ENCODE measurements at places on chromosomes 2 and 18.

- DNase-seq, result no peak
Measured at GRCh38 chr2:97965116-97965515, 30.6 kb downstream of the TMEM131 start.

GRCh38 chr2:217615171-217615570, 387.6 kb downstream of the TNS1 start:
- DNase-seq, result no peak

GRCh38 chr2:207091928-207092327, 73.8 kb downstream of the KLF7 start:
- DNase-seq, result no peak

- DNase-seq, result no peak
Measured at GRCh38 chr18:75203416-75204268, 5.3 kb downstream of the PTGR3 start.

DNA sequence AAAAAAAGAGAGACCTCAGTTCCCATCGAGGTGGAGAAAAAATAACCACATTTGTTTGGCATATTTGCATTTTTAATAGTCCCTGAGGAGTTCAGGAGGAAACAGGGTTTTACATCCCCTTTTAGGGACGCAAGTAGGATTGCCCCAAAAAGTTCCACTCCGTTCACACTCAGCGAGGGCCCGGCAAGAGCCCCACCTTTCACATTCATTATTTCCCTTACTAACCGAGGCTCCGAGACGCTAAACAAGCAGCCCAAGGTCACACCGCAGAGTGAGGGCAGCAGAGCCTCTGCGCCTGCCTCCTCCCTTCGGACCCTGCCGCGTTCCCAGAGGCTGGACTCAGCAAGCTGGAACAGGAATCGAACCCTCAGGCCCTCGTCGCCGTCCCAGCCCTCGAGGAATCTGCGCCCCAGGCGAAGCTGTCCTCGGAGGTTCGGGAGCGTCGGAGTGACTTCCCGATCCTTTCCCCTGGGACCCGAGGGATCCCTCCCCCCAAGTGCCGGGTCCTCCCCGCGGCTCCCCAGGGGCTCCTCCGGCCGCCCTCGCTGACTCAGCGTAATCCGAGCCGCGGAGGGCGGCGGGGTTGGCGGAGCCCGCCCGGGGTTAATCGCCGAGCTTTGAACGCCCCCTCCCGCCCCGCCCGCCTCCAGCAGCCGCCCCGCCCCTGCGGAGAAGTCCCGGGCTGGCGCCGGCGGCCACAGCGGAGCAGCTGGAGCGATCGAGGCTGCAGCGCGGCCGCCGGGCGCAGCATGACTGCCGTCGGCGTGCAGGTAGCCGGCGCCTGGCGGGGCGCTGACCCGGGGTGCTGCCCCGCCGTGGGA, at the start of gene TMEM37:
Gene TMEM37 (plus strand): TSS at position 700 of the 821 bp plus-strand sequence. CDS start 50 bp downstream, at position 750.
- DNase-seq, result peak; percentile 26

- DNase-seq, result no peak
Measured at GRCh38 chr18:10216791-10217190, 237.6 kb upstream of the APCDD1 start.

DNA sequence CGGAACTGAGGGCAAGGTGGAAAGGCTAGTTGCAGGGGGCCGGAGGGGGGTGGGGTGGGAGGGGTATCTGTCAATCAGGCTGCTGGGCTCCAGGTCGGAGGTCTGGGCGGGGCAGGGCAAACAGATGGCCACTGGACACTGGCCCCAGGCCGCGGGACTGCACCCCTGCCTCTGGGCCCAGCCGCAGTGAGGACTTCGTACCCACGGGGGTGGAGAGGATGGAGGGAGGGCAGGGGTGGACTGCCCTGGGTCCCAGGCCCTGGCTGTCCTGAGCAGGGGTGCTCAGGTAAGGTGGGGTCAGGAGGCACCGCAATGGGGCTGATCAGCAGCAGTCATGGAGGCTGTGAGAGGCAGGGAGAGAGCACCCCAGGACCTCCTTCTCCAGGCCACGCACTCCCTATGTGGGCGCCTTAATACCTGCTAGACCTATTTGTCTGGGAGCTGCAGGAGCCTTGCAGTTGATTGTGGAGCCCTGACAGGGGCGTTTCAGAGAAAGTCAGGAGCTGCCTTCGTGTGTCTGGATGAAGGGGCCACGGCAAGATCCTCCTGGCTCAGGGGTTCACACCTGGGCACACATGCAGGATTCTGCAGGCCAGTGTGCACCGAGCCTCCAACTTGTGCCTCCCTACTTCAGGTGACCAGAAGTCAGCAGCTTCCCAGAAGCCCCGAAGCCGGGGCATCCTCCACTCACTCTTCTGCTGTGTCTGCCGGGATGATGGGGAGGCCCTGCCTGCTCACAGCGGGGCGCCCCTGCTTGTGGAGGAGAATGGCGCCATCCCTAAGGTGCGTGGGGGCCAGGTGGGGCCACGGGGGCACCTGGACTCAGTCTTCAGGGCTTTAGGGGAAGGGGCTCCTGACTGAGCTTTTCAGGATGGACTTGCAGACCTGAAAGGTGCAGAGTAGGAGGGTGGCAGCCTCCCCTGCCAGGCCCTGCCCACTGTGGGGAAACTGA, 1.5 kb downstream of the CTDSP1 start:
- DNase-seq, result no peak

- DNase-seq, result no peak
Measured at GRCh38 chr2:40512256-40512655, 60.4 kb upstream of the SLC8A1 start.

DNA sequence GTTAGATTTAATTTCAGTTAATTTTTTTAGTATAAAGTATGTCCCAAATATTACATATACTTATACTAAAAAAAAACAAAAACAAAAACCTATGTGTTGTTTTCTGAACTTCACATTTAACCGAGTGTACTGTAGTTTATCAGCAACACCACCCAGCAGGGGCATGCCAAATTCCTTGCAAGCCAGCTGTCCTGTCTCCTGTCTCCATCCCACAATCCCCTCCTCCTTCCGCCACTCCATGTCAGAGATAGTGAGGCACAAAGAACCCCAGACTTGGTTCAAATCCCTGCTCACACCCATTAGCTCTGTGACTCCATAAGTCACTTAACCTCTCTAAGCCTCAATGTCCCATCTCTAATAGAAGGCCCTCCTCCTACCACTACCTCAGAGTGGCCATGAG, 9.4 kb downstream of the CHST10 start:
- no peak for DNase-seq

DNA sequence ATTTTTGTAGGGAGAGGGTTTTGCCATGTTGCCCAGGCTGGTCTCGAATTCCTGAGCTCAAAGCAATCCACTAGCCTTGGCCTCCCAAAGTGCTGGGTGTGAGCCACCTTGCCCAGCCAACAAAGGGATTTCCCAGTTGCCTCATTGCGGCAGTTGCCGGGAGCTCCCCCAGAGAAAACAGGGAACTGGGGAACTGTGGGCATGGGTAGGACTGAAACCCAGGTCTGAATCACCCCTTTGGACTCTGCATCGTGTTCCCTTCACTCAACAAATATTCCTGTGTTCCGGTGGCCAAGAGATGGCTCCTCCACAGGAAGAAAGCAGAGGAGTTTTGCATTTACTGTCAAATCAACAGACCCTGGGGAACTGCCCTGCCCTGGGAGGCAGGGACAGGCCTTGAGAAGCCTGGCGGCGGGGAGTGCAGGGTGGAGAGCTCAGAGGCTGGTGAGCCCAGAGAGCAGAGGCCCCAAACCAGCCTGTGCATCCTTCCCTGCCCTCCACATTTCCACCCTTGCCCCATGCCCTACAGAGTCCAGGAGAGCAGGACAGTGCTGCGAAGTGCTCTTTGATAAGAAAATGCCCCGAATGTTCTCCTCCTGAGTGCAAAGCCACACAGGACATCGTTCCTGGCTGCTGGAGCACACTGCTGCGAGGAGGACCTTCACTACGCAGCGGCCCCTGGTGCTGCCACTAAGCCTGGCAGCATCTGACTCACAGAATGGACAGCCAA, 24.9 kb downstream of the MYO7B start:
- DNase-seq, result peak; percentile 28

DNA sequence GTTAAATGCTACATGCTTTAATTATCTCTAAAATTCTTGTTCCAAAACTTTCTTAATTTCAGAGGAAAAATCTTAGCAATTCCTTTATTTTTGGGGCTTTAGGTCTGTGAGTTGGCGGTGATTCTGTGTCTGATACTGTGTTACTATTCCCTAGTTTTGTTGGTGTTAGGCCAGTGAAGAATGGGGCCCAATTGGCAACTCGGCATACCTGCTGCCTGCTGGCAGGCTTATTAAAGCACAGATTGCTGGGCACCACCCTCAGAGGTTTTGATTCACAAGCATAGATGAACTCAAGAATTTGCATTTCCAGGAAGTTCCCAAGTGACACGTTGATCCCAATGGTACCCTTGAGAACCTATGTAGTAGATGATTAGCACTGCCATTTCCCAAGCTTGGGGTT, 101.6 kb downstream of the OSBPL6 start:
- DNase-seq, result peak; percentile 2

DNA sequence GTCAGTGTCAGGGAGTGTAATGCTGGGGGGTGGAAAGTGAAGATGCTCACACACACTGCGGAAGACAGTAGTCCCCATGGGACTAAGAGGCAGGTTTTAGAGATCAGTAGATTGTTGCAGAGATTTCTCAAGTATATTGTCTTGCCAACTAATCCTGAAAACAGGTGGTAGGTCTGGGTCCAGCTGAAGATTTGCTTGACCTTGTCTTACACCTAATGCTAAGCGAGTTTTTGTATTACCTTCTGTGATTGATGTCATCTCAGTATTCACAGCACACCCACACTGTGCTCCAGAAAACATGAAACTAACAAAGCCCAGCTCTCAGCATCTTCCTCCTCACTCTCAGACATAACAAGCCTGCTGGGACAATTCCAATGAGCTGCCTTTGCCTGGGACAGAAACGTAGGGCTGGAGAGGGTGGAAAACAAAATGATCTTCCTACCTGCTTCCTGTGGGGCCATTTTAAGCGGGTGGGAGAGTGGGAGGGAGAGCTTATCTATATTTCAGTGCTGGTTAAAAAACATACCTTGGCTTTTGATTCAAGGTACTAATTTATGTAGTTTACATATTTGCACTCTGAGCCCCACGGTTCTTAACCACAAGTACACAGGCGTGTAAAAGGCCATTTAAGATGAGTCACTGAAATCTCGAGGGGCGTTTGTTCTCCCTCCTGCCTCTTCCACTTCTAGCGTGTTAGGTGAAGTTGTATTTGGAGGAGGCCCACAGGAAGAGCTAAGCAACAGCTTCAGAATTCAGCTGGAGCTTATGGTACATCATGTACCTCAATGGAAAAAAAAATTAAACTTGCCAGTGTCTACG, 23.1 kb upstream of the RBMS1 start:
- no peak for DNase-seq

- no peak for DNase-seq
Measured at GRCh38 chr2:24970483-24971285, 1.1 kb downstream of the DNAJC27 start.

DNA sequence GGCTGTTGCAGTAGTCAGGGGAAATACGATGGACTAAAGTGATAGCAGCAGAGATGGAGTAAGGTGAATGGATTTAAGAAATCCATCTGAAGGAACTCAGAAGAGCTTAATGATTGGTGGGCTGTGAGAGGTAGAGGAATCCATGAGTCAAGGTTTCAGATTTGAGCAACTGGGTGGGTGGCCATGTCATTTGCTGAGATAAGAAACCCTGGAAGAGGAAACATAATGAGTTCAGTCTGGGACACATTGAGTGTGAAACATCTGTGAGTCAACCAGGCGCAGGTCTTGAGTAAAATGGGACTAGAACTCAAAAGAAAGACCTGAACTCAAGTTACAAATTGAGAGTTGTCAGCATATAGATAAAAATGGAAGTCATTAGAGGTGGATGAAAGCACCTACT, 19.7 kb upstream of the ASNSD1 start:
- DNase-seq, result no peak

DNA sequence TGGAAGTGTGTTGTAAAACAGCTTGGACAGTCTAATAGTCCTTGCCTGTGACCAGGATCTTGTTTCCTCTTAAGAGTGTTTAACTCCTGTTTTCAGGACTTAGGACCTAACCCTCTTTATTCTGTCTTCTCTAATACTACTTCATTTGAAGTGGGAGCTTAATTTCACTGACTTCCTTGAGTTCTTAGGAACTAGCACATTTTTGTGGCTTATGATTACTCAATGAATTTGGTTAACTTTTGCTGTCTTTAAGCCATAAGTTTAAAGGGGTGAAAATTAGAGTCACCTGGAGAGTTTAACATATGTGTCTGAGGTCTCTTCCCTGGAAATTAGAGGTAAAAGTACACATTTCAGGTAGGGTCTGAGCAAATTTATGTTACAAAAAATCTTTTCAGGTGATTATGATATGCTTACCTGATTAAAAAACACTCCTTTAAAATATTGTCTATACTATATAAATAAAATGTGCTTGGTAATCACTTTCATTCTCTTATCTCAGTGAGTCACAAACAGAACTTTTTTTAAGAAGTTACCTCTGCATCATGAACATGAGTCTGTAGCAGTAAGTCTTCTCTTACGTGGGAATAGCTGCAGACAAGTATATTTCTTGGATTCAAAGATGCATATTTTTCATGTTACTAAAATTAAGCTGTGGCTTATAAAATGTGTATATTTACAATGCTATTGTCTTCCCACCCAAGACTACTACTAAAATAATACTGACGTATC, 52.7 kb downstream of the ATP9B start:
- DNase-seq, result no peak

DNA sequence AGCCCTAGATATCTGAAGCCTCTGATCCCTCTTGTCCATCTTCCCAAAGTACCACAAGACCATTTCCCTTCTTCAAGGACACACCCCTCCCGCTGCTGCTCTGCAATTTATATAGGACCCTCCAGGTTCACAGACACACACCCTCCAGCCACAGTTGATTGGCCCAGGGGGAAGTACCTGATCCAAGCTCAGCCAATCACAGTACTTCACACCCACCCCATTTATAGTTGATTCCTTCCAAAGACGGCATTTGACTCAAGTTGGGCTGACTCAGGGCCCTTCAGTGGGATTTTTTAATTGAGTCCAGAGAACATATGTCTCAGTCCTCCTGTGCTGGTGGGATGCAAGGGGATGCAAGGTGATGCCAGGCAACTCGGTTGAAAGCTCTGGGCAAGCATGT, 59.2 kb downstream of the GYPC start:
- DNase-seq, result no peak
